ENCODE measurements at places on chromosomes 11 and 22.

DNA sequence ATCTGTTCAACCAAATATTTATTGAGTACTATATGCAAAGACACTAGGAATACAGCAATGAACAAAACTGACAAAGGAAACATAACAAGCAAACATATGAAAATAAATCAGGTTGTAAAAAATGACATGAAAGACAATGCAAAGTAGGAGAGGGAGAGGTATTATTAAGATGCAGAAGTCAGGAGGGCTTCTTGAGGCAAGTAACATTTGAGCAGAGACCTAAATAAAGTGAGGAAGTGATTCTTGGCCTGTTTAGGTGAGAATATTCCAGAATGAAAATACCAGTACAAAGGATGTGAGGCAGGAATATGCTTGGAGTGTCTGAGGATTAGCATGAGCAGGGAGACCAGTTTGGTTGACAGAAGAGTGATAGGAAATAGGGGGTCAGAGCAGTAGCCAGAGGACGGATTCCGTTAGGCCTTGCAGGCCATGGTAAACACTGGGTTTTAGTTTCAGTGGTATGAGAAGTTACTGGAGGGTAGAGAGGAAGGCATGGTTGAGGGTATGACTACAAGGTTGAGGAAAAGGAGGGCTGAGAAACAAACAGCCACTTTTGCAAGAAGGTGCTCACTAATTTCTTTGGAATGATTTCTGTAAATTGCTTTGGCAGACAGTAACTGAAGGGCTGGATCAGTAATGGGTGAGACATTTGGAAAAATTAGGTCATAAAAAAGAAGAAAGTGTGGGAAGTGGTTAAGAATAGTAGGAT lies 191.9 kb downstream of the SWAP70 start:
- peak; percentile 55 for DNase-seq

DNA sequence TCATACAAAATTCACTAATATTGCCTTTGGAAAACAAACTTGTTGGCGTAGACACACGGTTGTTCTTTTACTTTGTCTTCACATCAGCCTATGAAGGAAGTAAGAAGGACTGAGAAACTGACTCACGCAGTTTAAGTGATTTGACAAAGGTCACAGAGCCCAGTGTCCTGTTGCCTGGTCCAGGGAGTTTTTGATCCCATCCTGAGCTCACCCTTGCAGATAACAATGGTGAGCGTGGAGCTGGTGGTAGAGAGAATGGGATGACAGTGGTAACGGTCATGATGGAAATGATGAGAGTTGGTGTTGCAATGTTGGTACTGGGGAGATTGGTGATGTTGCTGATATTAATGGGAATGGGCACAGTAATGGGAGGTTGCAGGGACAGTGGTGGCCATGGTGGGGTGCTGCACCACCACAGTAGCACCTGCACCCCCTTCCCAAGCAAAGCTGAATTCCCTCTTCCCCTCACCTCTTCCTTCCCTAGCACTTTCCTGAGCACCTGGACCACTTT lies 22.0 kb downstream of the CREB3L1 start:
- no peak for DNase-seq

DNA sequence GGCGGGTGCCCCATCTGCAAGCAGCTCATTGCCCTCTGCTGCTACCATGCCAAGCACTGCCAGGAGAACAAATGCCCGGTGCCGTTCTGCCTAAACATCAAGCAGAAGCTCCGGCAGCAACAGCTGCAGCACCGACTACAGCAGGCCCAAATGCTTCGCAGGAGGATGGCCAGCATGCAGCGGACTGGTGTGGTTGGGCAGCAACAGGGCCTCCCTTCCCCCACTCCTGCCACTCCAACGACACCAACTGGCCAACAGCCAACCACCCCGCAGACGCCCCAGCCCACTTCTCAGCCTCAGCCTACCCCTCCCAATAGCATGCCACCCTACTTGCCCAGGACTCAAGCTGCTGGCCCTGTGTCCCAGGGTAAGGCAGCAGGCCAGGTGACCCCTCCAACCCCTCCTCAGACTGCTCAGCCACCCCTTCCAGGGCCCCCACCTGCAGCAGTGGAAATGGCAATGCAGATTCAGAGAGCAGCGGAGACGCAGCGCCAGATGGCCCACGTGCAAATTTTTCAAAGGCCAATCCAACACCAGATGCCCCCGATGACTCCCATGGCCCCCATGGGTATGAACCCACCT lies 28.0 kb upstream of the L3MBTL2 start:
- DNase-seq, result no peak

GRCh38 chr22:31871480-31871879 lies 72.9 kb upstream of the YWHAH start:
- no peak for DNase-seq

GRCh38 chr11:124176925-124177715 lies 6.0 kb upstream of the OR10D3 start:
- no peak for DNase-seq

DNA sequence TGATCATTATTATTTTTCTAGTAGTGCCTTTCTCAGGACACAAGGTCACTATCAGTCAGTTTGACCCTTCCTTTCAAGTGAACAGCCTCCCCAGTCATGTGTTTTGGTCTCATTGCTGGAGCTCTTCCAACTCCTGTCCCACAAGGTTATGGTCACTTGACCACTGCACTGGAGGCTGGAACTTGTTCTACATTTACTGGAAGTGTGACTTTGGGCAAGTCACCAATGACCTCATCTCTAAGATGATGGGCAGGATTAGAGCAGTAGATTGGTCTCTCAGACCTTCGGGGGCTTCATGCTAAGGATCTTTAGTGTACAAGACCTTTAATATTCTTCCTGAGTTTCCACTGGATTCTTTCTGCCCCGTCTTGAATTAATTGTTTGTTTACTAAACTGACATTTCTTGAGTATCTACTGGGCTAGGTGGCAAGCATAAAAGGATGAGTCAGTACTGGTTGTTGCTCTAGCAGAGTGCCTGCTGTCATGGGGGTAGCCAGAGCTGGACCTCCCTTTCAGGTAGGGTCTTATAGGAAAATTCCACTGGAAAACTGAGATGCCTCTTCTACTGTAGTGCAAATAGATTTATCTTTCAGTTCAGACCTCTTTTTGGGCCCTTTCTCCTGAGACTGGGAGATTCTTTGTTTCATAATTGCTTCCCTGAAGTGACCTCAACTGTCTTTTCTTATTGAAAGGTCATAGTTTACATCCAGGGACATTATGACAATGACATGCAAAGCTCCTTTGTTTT lies 106.8 kb downstream of the GRAMD1B start:
- no peak for DNase-seq

DNA sequence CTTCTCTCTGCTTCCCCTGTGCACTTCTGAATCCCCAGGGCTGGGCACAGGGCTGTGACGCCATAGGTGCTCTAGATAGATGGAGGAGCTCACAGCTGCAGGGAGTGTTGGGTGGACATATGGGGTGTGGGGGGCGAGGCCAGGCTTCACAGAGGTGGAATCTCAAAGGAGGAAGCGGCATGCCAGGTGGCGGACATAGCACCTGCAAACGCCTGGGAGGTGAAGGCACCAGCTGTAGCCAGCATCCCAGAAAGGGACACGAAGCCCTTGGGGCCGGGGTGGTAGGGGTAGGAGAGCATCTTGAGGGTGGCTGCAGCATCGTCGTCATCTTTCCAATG lies 14.6 kb upstream of the KCNQ1OT1 start:
- DNase-seq, result no peak

DNA sequence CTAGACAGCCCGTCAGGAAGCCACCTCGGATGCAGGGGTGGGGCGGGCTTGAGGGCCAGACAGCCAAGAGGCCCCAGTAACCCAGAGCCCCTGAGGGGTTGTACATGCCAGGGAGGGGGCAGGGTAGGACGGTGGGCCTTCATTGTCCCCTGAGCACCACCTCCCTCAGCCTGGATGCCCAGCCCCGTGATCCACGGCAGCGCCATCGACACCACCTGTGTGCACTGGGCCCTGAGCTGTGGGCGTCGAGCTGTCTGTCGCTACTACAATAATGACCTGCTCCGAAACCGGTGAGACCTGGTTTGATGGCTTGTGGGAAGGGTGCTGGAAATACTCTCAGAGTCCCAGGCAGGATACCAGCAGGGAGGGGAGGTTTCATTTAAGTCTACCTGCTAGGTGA lies 37.4 kb upstream of the TPBGL start:
- no peak for DNase-seq

GRCh38 chr11:119622454-119623143 lies 106.4 kb downstream of the NECTIN1 start:
- no peak for DNase-seq

DNA sequence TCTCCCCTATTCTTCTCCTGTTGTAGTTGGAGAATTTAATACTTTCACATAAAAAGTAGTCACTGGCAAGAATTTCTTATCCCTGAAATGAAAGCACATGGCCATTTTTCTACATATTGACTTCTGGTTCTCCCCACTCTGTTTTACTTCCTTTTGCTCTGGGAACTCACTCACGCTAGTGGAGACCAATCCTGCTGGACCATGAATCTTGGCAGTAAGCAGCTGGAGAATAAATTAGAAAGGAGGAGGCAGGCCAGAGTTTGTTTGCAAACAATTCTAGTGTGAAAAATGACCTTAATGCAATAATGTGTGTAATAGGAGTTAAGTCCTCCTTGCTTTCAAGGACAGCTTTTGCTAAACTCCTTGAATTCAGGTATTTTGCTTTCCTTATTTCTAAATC lies 412.3 kb upstream of the CHORDC1 start:
- no peak for DNase-seq

DNA sequence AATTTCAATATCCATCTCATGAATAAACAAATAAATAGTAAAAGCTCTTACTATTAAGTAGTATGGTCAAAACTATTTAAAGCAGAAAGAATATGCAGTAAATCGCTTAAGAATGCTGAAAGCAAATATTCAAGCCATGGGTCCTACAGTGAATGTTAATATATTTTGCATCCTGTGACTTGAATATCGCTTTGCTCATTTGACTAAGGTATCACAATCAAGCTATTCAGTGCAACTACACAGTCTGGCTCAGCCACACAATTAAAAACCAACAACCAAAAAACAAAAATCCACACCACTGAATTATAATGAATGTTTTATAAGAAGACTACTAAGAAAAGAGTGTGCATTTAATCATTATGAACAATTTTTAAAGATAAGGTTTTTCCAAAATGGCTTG lies 45.3 kb downstream of the RAB6A start:
- DNase-seq, result no peak

GRCh38 chr11:870127-870413 lies 27.4 kb downstream of the TSPAN4 start:
- no peak for DNase-seq

DNA sequence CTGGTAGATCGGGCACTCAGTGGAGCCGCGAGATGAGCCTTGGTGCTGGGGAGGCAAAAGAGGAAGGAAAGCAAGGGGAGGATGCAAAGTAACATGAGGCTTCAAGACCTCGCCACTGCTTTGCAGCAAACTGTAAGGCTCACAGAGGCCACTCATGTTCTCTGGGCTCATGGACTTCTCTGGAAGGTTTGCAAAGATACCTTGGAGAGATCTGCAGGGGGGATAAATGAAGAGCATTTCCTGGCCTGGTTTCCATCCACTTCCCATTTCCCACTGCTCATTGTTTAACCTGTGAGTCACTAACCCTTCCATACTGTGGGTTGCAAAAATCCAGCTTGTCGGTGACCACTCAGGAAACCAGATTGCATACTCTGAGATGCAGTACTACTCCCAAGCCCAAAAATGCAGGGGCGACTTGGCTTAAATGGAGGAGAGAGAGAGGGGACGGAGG lies 38.5 kb downstream of the OSBP2 start:
- no peak for DNase-seq

- DNase-seq, result no peak
Observed at GRCh38 chr11:79414041-79414440, 26.8 kb downstream of the TENM4 start.

- no peak for DNase-seq
Observed at GRCh38 chr11:111836721-111837120, 34.7 kb downstream of the ALG9 start.

- no peak for DNase-seq
Observed at GRCh38 chr11:90343673-90344072, 120.8 kb upstream of the CHORDC1 start.

DNA sequence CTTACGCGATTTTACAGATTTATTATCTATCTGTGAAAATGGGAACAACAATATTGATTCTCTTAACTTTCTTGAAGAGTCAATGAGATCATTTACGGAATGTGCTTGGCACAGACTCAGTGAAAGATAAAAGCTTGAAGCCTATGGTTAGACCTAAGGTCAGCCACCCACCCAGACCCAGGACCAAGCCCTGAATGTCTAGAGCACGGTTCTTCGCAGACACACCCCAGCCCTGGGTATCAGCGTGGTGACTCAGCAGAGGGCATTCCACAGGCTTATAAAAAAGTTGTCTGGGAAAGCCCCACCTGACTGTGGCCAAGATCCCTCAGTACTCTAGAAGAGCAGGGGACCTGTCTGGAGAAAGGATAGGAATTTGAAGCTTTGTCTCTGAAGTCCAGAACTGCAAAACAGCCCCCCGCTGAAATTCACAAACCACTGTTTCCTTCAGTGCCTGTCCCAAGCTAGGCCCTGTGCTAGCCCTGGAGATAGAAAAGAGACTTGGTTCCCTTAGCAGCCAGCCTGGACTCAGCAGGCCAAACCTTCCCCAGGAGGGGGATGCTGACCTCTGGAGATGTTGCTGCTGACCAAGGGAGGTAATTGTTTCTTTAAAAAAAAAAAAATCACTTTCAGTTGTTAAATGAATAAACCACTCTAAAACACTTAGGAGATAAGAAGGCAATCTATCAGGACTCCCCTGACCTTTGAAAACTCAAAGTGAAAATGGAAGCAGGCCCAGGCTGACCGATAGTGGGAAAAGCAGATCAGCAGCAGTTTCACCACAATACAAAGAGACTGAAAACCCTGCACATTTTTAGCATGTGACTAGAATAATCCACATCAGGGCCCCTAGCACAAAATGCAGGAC lies 114.0 kb downstream of the ABTB2 start:
- DNase-seq, result no peak

GRCh38 chr11:129396454-129396853 lies 20.8 kb downstream of the BARX2 start:
- DNase-seq, result no peak

DNA sequence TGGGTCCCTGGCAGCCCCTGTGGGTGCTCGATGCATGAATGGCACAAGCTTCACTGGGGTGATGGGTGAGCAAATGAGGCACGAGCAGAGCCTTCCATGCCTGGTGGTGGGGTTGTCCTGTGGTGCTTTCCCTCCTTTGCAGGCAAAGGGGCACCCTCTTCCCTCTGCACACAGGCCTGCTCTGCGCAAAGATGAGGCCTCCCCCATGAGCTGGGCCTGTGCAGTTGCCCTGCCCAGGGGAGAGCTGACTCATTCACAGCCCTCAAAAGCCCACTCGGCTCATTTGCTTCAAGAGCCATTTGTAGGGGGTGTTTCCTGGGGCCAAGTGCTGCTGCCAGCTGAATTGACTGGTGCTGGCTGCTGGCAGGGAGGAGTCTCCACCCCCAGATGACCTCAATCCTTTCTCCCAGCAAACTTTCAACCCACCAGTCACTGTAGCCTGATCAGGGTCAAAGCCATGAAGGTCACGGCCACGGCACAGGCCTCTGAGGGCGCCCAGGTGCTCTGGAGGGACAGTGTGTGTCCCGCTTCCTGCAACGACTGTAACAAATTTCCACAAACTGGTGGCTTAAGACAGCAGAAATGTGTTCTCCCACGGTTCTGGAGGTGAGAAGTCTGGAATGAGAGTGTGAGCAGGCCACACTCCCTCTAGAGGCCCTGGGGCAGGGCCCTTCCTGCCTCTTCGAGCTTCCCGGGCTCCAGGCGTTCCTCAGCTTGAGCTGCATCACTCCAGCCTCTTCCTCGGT lies 48.8 kb upstream of the ANO1 start:
- DNase-seq, result no peak

Measured in GM04504 (cell line).